Stomach (tissue), 19 donors: ENCODE measurements at places on chromosomes 2 and 18. TPM values are rescaled to one million over a fixed set of nuclear protein-coding genes. Genes with fewer than 3 reads are reported as not detected.
A peak's percentile ranks its signal among the peaks of the same experiment; 100 is the strongest.

- no peak for DNase-seq
Measured at GRCh38 chr18:39871961-39872360, 2083.1 kb upstream of the PIK3C3 start.

- DNase-seq, result peak; percentile 56
Measured at GRCh38 chr18:48589797-48590519, 51.1 kb downstream of the CTIF start.

DNA sequence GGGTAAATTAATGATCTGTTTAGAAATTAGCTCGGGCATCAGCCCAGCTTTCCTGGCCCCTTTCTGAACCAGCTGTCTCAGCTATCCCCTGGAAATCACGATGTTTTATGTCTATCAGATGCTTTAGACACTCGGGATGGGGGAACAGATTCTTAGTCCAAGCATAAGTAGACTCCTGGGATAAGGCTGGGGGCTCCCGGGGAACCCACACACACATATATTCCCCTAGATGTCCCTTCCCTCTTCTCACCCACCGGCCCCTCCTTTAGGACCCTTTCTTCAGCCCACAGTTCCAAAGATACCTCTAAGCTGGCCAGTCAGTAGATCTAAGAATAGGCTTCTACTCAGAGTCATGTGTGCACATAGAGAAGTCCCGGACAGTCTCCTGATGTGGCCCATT, 151.5 kb upstream of the COPS8 start:
- DNase-seq, result no peak

GRCh38 chr2:11577101-11577883, 43.4 kb downstream of the GREB1 start:
- no peak for DNase-seq

DNA sequence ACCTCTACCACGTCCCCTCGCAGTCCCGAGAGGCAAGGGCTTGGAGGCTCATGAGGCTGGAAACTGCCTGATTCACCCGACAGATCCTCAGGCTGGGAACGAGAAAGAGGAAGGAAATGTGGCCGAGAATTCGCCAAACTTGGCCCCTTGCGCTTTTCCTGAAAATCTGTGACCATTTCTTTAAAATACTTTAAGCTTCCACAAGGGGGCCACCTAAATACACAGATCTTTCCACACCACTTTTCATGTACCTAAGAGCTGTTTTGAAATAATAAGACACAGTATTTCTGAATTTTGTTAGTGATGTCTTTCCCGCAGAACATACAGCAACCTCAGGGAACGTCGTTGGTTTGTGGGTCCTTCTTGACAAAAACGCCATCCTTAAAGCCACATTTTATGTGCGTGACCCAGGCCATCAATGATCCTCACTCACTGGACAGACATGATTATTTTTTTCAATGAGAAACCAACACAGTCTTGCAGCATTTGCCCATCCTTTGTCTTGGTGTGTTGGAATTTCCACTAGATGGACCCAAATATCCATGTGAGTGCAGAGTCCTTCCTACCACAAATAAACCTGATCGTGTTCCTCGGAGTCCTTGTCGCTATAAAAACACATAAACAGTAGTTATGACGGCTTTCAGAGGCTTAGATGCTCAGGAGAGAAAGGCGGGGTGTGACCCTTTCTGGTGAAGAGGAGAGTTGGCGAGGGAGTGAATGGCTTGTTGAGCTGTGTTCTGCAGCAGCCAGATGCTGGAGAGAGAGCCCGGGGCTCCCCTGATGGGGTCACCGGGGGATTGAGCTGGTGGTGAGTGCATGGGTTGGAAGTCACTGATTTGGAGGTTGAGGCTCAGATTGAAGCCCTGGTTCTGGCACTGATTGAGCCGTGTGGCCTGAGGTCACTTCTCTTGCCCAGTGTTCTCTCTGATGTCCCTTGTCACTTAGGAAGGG, 25.0 kb downstream of the DCDC2C start:
- DNase-seq, result peak; percentile 78

DNA sequence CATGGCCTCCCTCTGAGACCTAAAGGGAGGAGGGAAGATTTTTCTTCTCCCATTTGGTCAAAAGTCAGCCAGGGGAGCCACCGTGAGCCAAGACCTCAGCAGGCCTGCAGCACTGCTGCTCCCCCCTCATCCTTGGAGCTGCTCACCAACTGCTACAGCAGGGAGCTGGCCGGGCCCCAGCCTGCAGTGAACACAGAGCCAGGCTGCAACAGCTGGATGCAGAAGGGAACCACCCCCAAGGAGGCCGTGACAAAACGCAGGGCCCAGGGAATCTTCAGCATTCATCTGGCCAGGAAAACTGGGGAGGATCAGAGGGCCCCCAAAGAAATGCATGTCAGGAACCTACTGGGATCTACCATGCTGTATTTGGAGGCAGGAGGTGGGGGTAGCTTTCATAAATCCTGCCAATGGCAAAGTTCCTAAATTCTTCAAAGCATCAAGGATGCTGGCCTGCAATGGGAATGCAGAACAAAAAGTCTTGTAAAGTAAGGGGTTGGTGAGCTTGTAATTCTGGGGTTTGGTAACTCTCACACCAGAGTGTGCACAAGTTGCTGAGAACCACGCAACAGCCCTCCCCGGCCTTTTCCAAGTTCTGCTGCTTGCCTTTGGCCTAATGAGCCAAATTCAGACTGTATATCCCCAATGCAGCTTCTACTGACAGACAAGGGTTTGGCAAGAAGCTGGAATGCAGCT, 61.0 kb downstream of the CACNB4 start:
- DNase-seq, result no peak

DNA sequence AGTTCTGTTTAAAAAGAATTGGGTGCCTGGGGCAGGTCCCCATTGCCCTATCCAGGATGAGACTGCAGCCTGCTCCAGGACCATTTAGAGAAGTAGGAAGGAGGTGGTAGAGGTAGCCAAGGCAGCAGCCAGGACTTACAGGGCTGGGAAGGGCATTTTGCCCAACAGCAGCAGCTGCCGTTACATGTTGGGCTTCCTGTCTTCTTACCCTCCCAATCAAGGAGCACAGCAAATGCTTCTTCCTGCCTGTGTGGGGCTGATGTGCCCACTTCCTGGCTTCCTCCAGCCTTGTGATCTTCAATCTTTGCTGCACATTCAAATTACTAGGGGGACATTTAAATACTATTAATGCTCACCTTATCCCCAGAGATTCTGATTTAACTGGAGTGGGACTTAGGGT, 112.0 kb downstream of the QPCT start:
- no peak for DNase-seq

DNA sequence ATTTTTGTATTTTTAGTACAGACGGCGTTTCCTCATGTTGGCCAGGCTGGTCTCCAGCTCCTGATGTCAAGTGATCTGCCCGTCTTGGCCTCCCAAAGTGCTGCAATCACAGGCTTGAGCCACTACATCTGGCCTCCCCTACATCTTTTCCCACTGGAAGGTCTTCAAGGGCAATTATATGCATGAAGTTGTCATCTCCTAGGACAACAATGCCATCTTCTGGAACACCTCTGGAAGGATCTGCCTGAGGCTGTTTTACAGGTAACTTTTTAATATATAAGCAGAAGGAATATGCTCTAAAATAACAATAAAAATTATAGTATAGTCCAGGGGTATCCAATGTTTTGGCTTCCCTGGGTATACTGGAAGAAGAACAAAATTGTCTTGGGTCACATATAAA, 321.4 kb downstream of the AFF3 start:
- DNase-seq, result no peak

DNA sequence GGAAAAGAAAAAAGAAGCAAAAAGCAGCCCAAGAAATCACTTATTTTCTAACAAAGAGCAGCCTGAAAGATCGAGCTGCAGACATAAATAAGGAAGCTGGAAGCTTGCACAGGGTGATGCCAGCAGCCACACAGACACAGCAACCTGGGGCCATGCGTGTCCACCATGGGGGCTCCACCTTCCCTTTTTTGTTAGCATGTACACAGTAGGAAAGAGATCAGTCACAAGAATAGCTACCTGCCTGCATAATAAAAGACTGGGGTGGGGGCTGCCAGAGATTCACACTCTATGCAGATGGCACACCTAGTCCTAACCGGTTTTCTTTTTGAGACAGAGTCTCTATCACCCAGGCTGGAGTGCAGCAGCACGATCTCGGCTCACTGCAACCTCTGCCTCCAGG, 2.9 kb upstream of the CNOT11 start:
- no peak for DNase-seq

GRCh38 chr2:110800611-110801402, 68.4 kb downstream of the ACOXL start:
- no peak for DNase-seq

- DNase-seq, result no peak
Measured at GRCh38 chr2:56118474-56118873, 65.3 kb upstream of the CCDC85A start.

DNA sequence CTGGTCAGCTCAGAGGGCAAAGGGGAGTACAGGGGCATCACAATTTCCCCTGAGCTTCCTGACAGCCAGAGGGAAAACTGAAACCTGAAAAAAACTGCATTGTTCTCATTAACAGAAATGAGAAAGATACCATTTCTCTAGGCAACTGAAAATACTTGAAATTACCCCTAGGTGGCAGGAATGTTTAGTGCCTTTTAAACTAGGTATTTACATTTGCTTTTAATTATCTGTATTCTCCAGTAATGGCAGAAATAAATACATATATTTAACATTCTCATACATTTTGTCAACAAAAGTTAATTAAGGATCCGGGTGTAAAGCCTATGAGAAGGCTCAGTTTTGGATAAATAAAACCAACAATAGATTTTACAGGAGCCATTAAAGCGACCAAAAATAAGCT, 34.5 kb downstream of the RPL31 start:
- no peak for DNase-seq

DNA sequence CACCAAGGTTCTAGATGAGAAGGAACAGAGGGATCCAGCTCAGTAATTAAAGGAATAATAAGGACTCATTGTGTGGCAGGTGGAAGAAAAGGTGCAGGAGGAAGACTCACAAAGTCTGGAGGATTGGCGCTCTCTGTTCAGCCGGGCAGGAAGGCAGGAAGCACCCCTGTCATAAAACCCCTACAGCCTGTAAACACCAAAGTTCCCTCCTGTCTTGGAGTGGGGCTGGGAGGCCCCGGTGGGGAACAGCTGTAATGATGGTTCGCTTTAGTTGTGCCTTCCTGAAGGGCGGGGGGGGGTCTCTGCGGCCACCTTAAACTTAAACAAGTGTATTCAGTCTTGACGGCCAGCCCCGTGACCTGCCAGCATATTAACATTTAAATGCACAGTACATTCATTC, 84.3 kb downstream of the GBX2 start:
- DNase-seq, result no peak

GRCh38 chr2:193668557-193669323, 1474.0 kb upstream of the TMEFF2 start:
- no peak for DNase-seq

GRCh38 chr2:67669168-67669567, 272.0 kb downstream of the ETAA1 start:
- no peak for DNase-seq

GRCh38 chr2:45469314-45470099, 141.6 kb downstream of the SRBD1 start:
- peak; percentile 59 for DNase-seq

DNA sequence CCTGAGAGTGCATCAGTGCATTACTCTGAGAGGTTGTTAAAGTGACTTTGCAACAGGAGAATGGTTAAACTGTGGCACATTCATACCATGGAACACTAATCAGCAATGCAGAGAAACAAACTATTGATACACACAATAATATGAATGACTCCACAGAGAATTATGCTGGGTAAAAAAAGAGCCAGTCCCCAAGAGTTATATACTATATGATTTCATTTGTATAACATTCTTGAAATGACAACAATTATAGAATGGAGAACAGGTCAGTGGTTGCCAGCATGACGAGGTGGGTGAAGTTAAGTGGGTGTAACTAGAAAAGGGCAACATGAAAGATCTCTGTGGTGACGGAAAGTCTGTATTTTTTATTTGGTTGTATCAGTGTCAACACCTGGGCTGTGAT, 3.0 kb upstream of the NT5C1B start:
- no peak for DNase-seq

DNA sequence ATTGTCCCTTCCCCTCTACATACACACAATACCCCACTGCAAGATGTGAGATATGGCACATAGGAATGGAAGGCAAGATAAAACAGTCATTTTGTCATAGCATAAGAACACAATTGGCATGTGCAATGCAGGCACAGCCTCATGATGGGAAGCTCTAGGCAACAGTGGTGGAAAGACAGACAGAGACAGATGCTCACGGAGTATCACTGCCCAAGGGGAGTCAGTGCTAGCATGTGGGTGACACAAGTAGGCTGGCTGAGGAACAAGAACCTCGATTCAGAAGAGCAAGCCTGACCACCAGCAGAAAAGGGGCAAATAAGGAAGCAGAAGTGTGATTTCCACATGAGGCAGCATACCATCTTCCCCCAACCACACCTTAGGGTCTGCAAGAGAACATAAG, 323.6 kb downstream of the PAX3 start:
- no peak for DNase-seq

DNA sequence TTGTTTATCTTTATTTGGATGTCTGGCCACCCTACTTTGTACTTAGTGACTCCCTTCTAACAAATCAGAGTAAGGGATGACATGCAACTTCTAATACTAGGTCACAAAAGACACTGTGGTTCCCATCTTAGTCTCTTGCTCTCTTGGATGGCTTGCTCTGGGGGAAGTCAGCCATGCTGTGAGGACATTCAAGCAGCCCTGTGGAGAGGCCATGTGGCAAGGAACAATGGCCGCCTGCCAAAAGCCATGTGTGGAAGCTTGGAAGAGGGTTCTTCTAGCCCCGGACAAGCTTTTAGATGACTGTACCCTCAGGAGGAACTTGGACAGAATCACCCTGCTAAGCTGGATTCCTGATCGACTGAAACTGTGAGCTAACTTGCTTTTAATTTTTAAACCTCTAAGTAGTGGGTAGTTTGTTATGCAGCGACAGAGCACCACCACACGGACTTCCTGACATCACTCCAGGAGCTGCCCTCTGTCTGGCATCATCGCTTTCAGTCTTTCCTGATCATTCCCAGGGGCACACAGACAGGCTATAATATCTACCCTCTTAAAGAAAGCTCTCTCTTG, 116.8 kb upstream of the ODC1 start:
- no peak for DNase-seq

DNA sequence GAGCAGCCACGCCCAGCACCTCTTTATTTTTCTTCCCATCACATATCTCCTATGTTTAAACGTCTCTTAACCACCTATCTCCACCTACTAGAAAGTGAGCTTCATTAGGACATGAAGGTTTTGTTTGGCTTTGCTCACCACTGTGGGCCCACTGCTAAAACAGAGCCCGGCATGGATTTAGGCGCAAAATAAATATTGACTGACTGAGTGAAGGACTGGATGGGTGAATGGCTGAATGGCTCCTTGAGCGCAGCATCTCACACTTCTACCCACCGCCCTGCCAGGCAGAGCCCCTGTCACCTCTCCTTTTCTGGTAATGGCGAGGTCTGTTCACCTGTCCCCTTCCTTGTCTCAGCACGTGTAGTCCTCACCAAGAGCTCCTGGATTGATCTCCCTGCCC, 10.1 kb downstream of the CAPG start:
- DNase-seq, result no peak

- no peak for DNase-seq
Measured at GRCh38 chr2:120310136-120310535, 35.8 kb upstream of the INHBB start.

GRCh38 chr2:174573621-174574081, 24.0 kb downstream of the WIPF1 start:
- no peak for DNase-seq

- DNase-seq, result peak; percentile 88
Measured at GRCh38 chr2:133780099-133780996, 212.1 kb upstream of the NCKAP5 start.

UGT1A6 gene
- total RNA-seq, result 26.3 TPM

THSD7B gene
- not detected for total RNA-seq

COL5A2 gene
- 51.9 TPM for total RNA-seq

IL37 gene
- total RNA-seq, result not detected

G6PC2 gene
- total RNA-seq, result 0.55 TPM

TPO gene
- 11.1 TPM for total RNA-seq

FOSL2 gene
- 113 TPM for total RNA-seq
